ENCODE measurements at places on chromosomes 6 and 20.

GRCh38 chr6:107154131-107154800, 39.0 kb upstream of the BEND3 start:
- DNase-seq: no peak

GRCh38 chr20:11044561-11044960, 370.8 kb upstream of the JAG1 start:
- no peak for DNase-seq

DNA sequence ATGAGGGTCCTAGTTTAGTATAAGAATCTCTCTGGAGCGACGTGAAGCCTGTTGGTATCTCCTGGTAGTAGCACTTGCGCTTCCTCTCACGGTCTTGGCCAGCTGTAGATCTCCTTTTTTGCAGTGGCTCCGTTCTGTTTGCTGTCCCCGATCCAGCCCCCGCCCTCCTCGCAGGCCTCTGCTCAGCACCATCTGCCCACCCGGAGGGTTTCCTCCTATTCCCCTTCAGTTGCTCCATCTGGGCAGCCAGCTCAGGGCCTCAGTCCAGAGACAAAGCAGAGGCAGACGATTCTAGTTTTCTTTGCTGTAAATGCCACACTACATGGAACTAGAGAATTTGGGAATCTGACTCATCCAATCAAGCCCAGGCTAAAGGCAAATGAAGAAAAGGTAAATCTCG, 126.6 kb downstream of the TIAM2 start:
- DNase-seq: no peak

DNA sequence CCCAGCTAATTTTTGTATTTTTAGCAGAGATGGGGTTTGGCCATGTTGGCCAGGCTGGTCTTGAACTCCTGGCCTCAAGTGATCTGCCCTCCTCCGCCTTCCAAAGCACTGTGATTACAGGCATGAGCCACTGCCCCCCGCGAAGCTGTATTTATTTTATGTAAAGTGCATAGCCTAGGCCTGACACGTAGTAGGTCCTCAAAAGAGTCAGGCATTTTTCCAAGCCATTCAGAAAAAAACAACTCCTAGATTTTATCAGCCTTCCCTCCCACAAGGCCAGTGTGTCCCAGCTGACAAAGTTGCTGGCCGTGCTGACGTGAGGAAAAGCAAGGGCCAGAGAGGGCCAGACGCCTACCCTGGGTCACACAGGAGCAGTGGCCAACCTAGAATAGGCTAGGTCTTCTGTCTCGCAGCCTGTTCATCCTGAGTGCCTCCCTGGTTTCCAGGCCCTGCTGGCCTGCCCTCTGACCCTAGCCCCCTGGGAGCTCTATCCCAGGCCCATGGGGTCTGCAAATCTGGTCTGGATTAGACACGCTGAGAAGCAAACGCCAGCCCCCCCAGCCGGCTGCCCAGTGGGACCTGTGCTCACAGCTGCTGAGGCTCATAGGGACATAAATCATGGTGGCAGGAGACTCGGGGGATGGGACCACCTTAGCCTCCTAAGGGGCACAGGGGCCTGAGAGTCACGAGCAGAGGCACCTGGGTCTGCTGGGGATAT, 11.8 kb downstream of the TCF15 start:
- DNase-seq: no peak

DNA sequence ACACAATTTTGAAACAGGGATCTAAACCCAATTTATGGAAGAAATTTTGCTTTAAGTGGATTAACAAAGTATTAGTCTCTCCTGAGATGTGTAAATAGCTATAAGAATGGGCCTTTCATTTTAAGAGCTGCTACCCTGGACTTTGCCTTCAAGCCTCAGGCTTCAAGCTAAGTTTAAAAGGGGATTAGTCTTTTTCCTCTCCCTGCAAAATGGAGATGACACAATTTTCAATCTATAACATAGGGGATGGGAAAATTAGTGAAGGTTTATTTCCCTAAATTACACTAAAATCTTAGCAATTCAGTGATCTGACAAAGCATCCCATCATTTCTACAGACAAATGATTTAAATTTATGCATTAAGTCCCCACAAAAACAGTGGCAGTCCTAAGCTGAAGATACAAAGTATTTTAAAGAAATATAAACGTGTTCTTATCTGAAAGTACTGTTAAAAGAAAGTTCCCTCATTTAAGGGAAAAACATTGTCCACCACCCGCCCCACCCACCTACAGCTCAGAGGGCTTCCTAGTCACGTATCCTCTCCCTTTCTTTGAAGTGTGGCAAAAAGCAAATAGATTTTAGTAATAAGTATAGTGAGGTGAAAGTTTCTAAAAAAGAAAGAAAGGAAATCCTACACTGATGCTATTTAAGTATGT, 14.5 kb downstream of the ARHGAP18 start:
- DNase-seq: no peak

GRCh38 chr6:139942331-139942730, 567.9 kb upstream of the CITED2 start:
- no peak for DNase-seq

DNA sequence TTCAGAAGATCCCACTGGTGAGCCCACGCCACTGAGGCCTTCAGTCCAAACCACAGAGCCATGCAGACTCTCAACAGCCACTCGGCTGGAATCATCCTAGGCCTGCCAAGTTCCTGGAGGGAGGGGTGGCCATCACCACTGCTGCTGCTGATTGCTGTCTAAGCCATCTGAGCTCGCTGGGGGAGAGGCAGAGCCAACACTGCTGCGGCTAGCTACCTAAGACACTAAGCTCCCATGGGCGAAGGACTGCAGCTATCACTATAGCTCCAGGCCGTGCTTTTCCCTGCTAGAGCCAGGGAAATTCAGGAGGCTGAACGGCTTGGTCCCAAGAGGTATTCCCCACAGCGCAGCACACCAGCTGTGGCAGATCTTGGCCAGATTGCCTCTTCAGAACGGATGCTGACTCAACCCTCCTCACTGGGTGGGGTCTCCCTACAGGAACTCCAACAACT, 73.6 kb downstream of the TBC1D32 start:
- no peak for DNase-seq

GRCh38 chr20:4925842-4926530, 75.3 kb downstream of the SLC23A2 start:
- no peak for DNase-seq

DNA sequence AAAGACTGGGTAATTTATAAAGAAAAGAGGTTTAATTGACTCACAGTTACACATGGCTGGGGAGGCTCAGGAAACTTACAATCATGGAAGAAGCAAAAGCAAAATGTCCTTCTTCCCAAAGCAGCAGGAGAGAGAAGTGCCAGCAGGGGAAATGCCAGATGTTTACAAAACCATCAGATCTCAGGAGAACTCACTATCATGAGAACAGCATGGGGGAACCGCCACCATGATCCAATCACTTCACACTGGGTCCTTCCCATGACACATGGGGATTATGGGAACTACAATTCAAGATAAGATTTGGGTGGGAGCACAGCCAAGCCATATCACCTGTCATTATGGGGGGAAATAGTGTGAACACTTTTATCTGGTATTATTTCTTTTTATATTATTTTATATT, 557.2 kb downstream of the EYS start:
- DNase-seq: no peak

DNA sequence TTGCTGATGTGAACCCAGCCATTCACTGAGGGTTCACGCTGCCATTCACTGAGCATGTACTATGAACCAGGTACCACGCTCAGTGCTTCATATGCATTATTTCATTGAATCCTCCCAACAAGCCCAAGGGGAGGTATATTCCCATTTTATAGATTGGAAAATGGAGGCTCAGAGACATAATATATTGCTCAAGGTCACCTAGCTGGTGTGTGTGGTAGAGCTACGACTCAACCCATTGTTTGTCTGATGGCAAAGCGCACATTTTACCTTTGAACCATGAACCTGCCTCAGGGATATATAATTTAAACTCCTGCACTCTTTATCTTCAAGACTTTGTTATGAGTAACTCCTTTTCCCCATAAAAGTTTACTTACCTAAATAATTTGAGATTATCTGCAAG, 28.3 kb downstream of the FERMT1 start:
- DNase-seq: no peak

DNA sequence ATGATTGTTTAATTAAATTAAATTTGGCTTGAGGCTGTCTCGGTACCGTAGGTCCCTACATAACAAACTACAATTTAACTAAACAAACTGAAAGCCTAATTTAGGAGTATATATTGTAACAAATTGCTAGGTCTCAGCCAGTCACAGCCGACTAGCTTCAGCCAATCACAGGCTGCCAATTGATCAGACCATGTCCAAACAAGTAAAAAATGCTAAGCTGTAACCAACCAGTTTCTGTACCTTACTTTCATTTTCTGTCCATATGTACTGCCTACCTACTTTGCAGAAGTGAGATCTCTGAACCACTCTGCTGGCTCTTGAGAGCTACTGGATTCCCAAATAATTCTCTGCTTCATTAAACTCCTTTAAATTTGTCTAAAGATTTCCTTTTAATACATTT, 648.0 kb upstream of the GJE1 start:
- DNase-seq: no peak

- DNase-seq: no peak
Observed at GRCh38 chr6:13846841-13847240, 32.5 kb upstream of the MCUR1 start.

DNA sequence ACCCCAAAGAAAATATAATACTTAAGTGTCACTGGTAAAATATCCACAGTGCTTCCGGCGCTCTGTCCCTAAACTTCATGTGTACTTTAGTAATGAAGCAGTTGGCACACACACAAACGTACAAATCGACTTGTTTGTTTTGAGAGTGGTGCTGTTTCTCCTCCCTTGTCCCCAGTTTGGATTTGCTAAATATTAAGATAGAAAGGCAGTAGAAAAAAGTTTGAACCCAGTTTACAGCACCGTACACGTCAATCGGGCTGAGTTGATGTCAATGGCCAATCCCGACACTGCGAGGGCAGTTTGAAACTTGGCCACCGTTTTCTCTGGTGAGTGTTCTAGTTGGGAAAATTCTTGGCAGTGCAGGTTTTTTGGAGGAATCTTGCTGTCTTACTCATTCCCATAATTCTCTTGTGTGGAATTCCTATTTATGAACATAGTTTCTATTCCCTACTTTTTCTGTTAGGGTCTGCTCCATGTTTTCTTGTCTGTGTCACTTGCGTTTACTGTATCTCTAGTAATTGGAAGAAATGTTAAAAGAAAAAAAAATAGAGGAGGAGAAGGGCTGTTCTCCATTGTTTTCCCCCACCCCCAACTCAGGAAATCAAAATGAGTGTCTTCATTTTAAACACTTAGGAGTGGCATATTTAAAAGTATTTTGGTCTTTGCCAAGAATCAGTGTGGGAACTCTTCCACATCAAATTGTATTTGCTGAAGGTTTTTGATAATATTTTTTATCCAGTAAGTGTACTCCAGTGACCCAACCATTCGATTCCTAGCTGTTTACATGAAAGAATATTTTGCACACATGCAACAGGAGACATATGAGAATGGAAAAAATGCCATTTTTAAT, 72.3 kb downstream of the OR2B2 start:
- DNase-seq: no peak

DNA sequence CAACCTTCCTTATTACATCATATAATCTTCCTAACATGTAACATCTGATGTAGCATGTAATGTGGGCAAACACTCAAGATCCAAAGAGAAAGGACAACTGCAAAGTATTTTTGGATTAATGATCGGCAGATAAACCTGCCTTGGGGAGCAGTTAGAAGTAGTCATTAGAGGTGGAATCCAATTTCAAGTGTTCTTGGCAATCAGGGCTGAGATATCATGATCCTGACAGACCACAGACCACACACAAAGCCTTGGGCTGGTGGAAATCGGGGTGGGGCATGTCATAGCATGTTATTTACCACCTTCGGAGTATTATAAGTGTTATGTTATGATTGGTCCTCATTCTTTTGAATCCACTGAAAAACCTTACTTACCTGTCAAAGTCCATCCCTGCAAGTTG, 16.3 kb downstream of the NCOA5 start:
- DNase-seq: no peak

- DNase-seq: no peak
Observed at GRCh38 chr6:2871102-2871501, 29.4 kb upstream of the SERPINB1 start.

- no peak for DNase-seq
Observed at GRCh38 chr6:79967178-79967577, 19.8 kb upstream of the ELOVL4 start.

GRCh38 chr20:57470212-57470522, 54.8 kb downstream of the CTCFL start:
- DNase-seq: peak; percentile 89

- no peak for DNase-seq
Observed at GRCh38 chr6:110708295-110708950, 106.8 kb downstream of the CDK19 start.

DNA sequence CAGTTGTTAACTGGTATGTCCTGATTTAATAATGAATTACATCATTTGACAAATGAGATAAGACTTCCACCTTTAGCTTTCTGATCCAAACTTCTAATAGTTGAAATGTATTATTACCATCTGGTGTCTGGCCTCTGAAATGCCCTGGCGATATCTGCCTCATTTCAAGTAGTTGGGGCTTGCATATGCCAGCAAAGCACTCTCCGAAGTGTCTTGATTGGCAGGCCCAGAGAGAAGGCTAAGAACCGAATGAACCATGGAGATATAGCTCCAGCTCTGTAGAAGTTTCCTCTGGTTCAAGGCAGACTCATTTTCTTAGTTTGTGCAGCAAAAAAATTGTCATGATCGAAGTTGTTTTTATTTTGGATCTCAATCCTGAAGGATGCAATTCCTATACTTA, 13.4 kb upstream of the HIVEP2 start:
- DNase-seq: no peak

DNA sequence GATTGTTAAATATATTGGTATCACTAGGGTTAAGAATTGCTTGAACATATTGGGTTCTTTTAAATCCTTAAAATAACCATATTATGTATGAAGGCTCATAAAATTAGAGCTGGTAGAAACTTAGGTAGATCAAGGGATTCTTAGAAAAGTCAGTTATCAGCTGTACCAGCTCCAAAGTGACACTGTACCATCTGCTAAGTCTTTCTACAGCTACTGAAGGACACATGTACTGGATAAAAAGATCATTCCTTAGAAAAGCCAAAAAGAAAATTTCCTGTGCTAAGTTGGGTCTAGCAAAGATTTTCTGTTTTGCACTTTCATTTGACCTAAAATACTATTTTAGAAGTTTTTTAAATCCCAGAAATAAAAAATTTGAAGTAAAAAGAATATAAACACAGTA, 130.4 kb downstream of the CD164 start:
- no peak for DNase-seq

DNA sequence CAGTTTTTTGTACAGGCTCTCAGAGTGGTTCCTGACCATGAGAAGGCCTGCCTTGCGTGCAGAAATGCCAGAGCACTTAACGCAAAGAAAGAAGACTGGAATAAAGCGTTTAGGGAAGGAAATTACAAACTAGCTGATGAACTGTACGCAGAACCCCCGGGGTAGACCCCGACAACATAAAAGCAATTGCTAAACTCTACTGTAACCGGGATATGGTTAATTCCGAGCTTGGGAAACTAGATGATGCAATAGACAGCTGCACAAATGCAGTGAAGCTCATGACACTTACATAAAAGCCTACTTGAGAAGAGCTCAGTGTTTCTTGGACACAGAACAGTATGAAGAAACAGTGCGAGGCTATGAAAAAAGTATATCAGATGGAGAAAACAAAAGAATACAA, 35.7 kb downstream of the CITED2 start:
- no peak for DNase-seq
